ENCODE measurements at places on chromosomes 3 and 15.

- DNase-seq: peak; percentile 2
Observed at GRCh38 chr3:114052216-114052615, 4.1 kb downstream of the CCDC191 start.

GRCh38 chr3:135788146-135788545 is 177.4 kb upstream of the PPP2R3A start:
- DNase-seq: no peak

DNA sequence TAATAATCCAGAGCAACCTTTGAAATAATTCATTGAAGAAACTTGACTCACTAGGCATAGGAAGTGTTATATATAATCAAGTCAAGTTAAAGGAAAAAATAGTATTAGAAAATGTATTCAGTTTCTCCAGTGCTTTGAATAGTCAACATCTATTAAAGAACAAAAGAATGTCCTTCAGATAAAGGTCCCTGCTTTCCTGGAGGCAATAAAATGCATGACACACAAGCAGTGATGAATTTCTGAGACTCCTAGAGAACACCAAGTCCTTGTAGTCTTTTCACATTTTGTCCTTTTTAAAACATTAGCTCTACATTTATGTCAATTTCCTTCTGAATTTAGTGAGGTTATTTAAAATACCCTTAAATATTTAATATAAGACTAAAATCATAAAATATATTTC is 695.5 kb downstream of the EPHA3 start:
- DNase-seq: no peak

- no peak for DNase-seq
Observed at GRCh38 chr3:118199044-118199443, 835.6 kb downstream of the IGSF11 start.

GRCh38 chr15:77824361-77825251 is 191.9 kb upstream of the LINGO1 start:
- DNase-seq: no peak

GRCh38 chr3:47260605-47261004 is 22.0 kb downstream of the KIF9 start:
- no peak for DNase-seq

GRCh38 chr3:26418553-26418952 is 204.0 kb upstream of the LRRC3B start:
- DNase-seq: no peak

DNA sequence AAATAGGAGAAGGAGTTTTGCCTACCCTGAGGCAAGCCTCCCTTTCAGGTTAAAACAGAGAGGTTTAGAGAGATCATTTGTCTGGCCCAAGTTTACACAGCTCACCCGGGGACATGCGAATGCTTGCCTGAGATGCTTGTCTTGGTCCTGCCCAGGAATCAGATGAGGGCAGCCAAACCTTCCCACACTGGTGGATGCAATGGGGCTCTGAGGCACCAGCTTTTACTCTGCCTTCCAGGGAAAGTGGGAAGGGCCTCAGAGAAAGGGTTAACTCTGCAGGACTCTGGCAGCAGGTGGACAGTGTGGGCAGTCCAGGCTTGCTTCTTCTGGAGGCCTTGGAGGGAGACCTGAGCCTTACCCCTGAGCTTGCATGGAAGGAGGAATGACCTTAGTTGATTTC is 90.0 kb downstream of the LRRK1 start:
- DNase-seq: no peak

DNA sequence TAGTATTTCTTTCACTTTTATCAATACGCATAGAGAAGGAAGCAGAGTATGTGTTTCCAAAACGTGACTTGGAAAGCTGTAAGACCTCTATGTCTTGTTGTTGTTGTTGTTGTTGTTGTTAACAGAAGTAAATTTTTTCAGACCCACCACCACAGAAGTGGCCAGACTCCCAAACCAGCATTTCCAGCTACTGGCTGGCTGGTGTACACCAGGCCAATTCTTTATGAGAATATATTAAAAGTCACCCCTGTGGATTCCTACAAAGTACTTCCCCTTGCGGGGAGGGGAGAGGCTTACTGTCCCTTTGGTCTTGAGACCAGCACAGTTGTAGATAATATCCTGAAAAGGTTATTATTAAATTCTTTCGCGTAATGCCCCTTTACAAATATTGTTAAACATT is 1.6 kb upstream of the FOXP1 start:
- DNase-seq: no peak

GRCh38 chr3:126495786-126496185 is 20.1 kb upstream of the ZXDC start:
- no peak for DNase-seq

GRCh38 chr3:124707656-124708062 is 22.6 kb upstream of the UMPS start:
- peak; percentile 61 for DNase-seq

GRCh38 chr3:139109271-139109670 is 64.6 kb upstream of the PRR23C start:
- no peak for DNase-seq

GRCh38 chr3:164235289-164236028 is 842.8 kb downstream of the SI start:
- no peak for DNase-seq

GRCh38 chr3:171778493-171778892 is 31.8 kb downstream of the PLD1 start:
- DNase-seq: no peak

DNA sequence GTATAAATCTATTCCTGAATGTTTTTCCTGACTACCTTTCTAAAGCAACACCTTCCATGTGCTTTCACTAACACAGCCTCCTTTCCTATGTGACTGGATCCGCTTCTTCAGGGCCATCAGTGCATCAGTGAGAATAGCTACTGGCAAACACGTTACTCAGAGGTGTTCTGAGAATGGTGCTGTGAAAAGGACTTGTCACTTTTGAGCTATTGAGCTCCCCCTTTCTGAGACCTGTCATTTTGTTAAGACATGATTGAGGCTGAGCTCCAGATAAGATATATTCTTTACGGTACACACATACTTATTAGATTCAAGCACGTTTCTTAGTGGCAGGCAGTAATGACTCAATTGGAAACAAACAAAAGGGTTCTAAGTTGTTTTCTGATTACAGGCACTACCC is 45.0 kb upstream of the ADCY5 start:
- DNase-seq: no peak

DNA sequence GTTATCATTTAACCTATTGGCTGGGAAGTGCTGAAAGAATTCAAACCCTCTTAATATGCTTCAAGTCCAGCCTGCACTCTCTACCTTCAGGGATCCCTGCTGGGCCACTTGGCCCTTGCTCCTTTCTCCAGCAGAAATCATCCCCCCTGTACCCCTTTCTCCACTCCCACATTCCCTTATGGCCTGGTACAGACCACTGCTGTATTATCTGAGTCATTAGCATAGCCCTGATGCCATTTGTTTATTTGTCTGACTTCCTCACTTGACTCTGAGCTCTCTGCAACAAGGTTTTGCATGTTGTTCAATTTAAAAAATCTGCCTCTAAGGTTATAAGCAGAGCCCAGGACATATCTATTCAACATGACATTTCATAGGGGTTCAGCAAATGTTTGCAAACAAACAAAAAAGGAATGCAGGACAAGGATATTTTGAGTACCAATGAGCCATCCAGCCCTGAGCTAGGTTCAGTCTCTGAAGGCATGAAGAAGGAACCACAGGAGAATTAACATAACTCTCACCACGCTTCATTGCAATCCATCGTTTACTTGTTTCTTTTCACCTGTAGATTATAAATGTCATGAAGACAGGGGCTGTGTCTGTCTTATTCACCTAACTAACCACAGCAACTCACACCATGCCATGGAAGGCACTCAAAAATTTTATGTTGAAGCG is 26.6 kb upstream of the HES1 start:
- DNase-seq: no peak

DNA sequence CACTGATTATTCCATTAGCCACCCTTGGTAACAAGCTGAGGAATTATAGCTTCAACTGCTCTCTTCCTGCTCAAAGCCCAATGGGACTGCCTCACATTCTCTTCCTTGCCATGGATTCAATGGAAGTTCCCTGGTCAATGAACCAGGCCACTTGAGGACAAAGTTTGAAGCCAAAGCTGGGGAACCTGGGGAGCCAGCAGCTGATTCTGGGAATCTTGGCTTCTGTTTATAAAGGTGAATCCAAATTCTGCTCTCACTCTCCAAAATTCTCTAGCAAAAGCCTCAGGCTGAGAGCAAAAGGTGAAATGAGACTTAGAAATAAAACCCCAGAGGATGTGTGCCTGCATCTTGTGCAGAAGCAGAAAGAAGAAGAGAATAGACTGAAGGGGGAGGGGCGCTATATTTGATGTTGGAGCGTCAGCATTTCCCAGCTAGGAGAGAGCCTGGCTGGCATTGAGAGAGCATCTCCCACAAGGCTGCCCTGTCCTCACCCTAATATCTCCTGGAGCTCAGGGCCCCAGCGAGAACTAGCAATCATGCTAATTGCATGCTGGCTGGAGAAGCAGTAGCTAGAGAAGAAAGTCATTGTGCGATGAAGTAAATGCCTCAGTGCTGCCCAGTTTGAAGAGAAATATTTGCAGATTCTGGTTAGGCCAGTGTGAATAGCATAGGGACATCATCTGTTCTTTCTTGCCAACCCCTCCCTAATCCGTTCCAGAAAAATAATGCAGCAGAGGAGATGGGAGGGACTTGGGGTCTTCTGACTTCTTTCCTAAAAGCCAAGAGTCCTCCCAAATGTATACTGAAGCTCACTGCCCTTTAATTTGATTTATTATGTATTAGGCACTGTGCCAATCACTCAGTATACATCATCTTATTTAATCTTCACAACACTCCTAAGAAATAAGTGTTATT is 34.9 kb upstream of the GAP43 start:
- no peak for DNase-seq

DNA sequence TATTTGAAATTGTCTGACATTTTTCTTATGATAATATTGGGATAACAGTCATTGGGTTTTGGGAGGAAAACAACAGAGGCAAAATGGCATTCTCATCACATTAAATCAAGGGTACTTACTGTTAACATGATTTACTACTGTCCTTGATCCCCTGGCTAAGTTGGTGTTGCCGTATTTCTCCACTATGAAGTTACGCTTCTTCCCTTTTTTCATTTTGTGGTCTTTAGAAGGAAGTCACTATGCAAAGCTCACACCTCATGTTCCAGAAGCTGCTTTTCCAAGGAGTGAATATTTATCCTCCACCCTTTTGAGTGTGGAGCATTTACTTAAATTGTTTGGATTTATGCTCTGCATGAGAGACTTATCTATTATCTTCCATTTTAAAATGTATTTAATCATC is 63.7 kb downstream of the ALCAM start:
- no peak for DNase-seq

DNA sequence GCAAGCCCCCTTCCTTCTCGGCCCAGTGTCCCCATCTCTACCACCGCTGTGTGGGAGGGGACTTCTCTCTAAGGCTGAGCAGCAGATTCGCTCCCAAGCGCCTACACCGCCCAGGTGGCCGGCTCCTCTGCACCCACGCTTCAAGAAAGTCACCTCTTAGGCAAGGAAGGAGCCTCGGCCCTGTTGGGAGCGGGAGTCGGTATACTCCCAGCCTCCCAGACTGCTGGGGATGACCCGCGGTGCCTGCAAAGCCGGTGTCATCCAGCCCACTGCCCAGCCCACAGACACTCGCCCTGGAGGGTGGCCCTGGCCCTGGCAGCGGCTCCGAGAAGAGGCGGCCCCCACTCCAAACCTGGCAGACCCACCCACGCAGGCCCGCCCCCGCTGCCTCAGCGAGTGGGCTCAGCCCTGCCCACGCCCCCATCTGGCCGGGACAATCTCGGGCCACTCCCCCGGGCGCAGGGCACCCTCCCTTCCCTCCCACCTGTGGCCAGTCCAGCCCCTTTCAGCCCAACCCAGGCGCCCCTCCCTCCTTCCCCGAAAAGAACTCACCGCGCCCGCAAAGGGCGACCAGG is 396 bp downstream of the CHRNB4 start:
- DNase-seq: no peak

- DNase-seq: no peak
Observed at GRCh38 chr3:25855266-25855784, 65.4 kb downstream of the OXSM start.

DNA sequence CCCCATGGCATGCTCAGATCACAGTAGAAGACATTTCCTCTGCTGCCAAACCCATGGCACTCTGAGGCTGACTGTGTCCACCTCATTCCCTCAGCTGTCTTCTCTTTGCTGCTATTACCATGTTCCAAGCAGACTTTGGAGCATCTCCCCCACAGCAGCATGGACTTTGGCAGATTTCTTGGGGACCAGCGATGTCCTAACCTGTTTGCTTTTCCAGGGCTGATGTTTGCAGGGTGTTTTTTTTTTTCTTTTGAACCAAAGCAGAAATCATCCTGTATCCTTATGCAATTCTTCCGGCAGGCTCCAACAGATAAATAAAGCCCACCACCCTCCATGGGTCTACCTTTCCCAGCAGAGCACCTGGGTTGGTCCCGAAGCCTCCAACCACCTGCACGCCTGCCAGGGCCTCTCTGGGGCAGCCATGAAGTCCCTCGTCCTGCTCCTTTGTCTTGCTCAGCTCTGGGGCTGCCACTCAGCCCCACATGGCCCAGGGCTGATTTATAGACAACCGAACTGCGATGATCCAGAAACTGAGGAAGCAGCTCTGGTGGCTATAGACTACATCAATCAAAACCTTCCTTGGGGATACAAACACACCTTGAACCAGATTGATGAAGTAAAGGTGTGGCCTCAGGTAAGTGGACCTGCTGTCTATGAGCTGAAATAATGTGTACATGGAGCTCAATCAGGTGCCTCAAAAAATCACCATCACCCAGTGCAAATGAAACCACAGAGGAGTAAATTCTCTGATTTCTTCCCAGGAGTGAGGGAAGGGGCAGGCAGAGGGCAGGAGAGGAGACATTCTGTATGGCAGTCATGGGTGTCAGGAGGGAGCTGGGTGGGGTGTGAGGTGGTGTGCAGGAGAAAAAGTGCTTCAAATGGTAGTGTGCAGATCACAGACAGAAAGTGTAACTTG is at the start of gene AHSG:
Gene AHSG (plus strand): TSS at position 340 of the 916 bp plus-strand sequence. CDS start 82 bp downstream, at position 422.
- no peak for DNase-seq

- DNase-seq: no peak
Observed at GRCh38 chr15:87492321-87492720, 764.2 kb downstream of the NTRK3 start.

- DNase-seq: no peak
Observed at GRCh38 chr3:4731543-4732111, 238.5 kb downstream of the ITPR1 start.

DNA sequence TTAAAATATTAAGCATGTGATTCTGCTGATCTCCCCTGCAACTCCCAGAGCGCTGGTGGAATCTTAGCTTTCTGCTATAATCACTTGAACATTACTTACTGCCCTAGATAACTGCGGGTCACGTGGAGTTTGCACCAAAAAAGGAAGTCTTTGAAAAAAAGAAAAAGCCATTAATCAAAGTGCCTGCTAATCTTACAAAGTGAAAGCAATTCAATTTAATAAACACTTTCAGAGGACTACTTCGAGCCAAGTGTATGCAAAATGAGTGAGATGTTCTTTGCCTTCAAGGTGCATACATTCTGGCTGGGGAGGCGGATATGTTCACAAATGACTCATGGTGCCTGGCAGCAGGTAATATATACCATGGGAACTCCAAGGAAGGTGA is 109.9 kb upstream of the GAP43 start:
- no peak for DNase-seq

- no peak for DNase-seq
Observed at GRCh38 chr3:124884474-124885101, 2.6 kb downstream of the ITGB5 start.

All from AG10803 (cell line).